ENCODE measurements at places on chromosomes 6 and 20. TPM values are rescaled to one million over a fixed set of nuclear protein-coding genes. Genes with fewer than 3 reads are reported as not detected.

- peak; percentile 84 for DNase-seq
These were observed 394.8 kb upstream of the NOX3 start for GRCh38 chr6:155850408-155850841.

- DNase-seq: peak; percentile 84
These were observed 39.8 kb upstream of the ARHGAP18 start for GRCh38 chr6:129749749-129750120.

DNA sequence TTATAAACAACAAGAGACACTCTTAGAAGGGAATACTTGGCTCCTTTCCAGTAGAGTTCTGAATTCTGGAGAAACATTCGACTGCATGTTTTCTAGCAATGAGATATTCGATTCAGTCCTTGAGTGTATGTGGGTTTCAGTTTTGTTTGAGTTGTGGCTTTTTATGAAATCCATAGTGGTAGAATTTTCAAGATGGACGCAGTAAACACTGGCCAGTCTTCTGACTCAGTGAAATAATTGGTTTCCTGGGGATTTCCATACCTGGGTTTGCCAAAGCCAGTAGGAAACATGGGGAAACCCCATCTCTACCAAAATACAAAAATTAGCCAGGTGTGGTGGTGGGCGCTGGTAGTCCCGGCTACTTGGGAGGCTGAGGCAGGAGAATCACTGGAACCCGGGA lies 273.5 kb upstream of the PLCB4 start:
- no peak for DNase-seq

DNA sequence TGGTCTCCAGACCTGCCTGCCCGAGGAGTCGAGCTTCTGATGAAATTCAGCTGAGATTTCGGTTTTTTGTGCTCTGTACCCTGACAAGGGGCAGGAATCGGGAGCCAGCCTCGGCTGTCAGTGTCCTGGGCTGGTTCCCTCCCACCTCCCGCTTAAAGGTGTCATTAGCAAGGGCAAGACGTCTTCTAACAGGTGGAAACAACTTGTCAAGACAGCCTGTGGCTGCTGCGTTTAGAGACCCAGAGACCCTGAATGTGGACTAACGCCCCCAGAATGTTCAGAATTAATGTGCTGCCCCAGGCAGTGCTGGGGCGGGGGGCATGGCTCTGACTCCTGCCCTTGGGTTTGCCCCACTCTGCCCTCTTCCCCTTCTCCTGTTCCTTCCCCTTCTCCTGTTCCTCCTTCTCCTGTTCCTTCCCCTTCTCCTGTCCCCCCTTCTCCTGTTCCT lies 69.7 kb downstream of the PHACTR3 start:
- no peak for DNase-seq

The BEND6 gene
- total RNA-seq: 11.7 TPM

GRCh38 chr20:25195014-25195961 lies at the start of gene ENTPD6:
ENTPD6 (plus strand) TSS chr20:25195712; CDS start chr20:25206537, 10,825 bp downstream.
- peak; percentile 81 for DNase-seq

DNA sequence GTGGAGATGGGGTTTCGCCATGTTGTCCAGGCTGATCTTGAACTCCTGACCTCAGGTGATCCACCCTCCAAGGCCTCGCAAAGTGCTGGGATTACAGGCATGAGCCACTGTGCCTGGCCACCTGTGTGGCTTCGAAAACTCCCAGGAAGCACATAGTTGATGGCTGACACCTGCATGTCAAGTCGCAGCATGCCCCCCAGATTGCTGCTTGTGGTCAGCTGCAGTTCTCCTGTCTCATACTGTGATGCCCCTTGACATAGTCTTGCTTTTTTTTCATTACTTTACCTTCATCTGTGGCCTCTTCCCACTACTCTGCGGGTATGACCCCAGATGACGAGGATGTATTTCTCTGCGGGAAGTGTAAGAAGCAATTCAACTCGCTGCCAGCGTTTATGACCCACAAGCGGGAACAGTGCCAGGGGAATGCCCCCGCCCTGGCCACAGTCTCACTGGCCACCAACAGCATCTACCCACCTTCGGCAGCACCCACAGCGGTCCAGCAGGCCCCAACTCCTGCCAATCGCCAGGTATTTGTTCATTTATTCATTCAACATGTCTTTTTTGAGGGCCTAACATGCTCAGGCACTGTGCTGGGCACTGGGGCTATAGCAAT lies 13.1 kb downstream of the ZNF341 start:
- DNase-seq: no peak

Measured in A172 (cell line).